Stimulated activated CD4-positive, alpha-beta T cell treated with anti-CD3 and anti-CD28 coated beads, Interleukin-2, amount 100 ng/mL, for 4 hours (primary cell): ENCODE measurements at places on chromosomes 12 and 14.

DNA sequence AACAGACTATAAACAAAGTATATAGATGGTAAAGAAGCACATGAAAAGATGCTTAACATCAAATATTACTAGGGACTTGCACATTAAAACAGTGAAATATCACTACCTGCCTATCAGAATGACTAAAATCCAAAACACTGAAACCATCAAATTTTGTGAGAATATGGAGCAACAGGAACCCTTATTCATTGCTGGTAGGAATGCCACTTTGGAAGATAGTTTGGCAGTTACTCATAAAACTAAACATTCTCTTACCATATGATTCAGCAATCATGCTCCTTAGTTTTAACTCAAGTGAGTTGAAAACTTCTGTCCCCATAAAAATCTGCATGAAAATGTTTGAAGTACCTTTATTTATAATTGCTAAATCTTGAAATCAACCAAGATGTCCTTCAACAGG, 297.6 kb downstream of the DAD1 start:
- DNase-seq: no peak

DNA sequence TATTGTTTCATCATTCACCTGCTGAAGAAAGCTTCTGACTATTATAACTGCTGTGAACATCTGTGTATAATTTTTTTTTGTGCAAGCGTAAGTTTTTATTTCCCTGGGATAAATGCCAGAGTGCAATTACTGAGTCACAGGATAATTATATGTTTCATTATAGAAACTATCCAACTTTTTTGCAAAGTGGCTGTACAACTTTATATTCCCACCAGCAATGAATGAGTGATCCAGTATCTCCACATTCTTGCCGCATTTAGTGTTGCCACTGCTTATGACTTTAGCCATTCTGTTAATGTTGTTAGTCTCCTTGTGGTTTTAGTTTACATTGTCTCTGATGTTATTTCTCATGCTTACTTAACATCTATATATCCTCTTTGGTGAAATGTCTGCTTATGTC, 88.1 kb upstream of the CCDC175 start:
- no peak for DNase-seq

DNA sequence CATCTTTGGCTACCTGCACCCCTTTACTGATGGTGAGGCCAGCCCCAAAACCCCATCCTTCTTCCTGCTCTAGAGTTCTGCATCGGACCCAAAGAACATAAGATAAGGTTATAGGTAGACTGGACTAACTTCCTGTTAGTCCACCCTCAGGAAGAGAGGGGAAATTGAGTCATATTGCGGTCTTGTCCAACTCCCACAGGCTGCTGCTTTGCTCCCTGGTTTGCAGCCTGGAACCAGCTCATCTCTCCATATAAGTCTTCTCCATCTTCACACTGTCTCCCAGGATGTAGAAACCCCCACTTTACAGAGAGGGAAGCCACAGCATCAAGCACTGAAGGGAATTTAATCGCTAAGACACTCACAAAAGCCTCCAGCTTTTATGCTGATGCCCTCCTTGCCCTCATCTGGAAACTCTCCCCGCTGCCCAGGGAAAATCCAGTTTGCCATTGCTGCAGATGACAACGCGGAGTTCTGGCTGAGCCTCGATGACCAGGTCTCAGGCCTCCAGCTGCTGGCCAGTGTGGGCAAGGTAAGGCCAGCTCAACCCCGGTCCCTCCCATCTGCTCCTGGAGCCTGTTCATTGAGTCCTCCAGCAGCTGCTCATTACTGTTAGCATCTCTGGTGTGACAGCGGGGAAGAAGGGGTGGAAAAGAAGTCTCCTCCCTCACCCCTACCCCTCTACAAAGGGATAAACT, 85.3 kb downstream of the B4GALNT3 start:
- DNase-seq: no peak

DNA sequence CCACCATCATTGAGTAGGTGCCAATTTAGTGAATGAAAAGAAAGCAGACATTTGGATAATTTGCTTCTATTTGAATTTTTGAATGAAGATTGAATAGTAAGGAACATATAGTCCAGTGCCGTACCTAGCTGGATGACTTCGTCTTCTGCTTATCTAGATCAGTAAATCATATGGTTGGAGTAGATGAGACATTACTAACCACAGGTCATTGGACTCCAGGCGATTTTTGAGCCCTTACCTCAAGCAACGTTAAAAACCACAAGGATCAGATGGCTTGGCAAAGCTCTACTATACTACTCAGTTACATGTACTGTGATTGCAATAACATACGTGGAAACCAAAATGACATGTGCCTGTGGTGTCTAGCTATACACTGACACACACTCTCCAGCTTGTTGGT, 1.7 kb upstream of the SPATS2 start:
- DNase-seq: no peak

GRCh38 chr12:107684990-107685359, 624 bp upstream of the PWP1 start:
- peak; percentile 16 for DNase-seq

DNA sequence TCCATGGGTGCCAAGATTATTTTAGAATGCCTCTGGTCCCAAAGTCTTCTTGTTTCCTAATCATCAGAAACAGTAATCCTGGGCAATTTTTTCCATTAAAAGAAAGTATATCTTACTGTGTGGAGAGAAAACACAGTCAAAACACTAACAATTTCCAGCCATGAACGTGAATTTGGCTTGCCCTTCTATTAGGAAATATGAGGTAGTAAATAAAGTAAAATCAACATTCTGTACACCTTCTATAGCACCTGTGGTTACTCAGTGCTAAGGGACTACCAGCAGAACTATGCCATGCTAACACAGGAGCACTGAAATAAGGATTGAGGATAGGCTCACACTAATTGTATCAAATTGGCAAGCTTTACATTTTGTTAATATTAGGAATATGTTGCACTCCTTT, 60.1 kb downstream of the NTN4 start:
- no peak for DNase-seq
